ENCODE measurements at places on chromosomes 2 and 18.

GRCh38 chr18:36295880-36296301 lies 1.6 kb upstream of the FHOD3 start:
- no peak for DNase-seq

GRCh38 chr18:23885750-23886149 lies 128.8 kb upstream of the TTC39C start:
- no peak for DNase-seq

DNA sequence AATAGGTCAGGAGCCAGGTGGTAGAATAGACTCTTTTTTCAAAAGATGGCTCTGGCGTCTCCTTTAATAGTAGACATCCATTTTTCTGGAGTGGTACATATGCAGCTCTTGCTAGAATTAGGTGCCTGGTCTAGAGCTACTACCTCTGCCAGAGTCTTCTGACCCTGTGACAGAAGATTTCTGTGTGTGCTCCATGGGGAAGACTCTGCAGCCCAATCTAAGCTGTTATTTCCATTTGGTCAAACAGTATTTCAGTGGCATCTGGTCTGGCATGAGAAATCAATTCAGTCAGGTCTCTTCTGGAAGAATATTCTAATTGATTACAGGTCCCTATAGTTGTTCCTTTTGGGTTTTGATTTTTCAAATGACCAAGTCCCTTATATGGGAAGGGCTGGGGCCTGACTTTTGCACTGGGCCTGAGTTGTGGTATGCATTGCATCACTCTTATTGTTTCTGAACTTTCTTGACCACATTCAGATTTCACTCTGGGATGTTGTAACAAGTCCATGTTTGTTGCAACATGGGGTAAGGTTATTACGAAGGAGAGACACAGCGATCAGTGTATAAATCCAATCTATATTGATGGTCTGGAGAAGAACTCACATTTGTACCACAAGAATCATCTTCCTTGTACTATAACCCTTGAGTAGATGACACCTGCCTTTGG lies 12.1 kb downstream of the MXD1 start:
- no peak for DNase-seq

- no peak for DNase-seq
Observed at GRCh38 chr2:118269408-118270051, 181.3 kb downstream of the INSIG2 start.

- no peak for DNase-seq
Observed at GRCh38 chr2:218230882-218231281, 13.9 kb downstream of the ARPC2 start.

DNA sequence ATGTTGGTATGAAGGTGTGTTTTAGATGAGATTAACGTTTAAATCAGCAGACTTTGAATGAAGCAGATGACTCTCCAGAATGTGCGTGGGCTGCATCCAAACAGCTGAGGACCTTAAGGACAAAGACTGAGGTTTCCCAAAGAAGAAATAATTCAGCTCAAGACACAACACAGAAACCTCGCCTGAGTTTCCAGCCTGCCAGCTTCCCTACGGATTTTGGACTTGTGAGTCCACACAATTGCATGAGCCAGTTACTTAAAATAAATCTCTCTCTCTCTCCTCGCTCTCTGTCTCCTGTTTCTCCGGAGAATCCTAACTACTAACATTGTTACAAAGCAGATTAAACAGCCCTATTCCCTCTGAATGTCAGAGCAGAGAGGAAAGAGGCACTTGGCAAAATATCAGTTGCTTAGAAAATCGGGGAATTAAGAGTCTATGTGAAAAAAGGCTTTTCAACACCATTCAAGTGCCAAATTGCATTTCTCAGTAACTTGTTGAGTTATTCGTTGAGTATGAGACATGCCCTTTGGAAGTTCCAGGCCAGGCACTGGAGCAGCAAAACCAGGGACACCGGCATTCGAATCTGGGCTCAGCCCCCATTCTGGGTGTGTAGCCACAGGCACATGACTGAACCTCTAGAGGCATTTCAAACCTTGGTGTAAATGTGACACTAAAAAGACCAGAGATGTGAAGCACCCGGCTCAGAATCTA lies 174.6 kb upstream of the PID1 start:
- DNase-seq = no peak
